ENCODE measurements at places on chromosomes 7 and 10.

GRCh38 chr10:100742076-100742771, 3.2 kb upstream of the PAX2 start:
- no peak for DNase-seq

DNA sequence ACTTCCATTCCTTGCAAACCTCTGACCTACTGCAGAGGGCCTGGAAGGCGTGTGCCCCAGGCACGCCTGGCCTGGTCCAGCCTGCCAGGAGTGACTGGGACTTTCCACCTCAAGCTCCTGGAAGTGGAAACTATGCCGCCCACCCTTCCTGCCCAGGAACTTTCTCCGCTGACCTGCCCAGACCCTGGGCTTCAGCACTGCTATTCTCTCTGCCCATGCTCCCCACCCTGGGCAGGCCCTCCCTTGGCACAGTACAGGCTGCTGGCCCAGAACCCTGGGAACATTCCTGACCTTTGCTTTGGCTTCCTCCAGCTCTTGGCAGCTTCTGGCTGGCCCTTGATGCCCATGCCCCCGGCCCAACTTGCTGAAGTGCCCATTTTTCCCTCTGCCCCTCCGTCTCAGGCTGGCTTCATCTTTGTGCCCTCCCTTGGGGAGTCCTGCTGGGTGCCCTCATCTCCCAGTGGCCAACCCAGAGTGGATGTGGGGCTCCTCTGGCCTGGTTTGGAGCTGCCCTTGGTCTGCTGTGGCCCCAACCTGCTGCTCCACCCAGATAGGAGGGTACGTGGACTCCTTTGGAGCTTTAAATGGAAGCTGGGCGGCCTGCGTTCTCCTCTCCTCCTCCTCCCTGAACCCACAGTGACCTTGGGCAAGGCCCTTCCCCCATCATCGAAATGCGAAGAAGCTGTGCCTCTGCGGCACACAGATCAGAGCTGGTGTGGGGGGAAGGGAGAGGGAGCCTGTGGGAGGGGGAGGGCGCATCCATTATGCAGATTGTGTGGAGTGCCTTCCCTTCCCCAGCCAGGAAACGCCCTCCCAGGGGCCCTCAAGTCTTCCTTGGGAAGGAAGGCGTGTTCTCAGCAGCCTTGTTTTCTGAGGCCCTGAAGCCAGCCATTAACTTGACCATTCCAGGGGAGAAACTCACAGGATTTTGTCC, 3.4 kb downstream of the MMRN2 start:
- DNase-seq = no peak

GRCh38 chr10:619710-620109, 69.8 kb downstream of the DIP2C start:
- no peak for DNase-seq

GRCh38 chr10:129642427-129642826, 175.4 kb downstream of the MGMT start:
- DNase-seq = no peak

DNA sequence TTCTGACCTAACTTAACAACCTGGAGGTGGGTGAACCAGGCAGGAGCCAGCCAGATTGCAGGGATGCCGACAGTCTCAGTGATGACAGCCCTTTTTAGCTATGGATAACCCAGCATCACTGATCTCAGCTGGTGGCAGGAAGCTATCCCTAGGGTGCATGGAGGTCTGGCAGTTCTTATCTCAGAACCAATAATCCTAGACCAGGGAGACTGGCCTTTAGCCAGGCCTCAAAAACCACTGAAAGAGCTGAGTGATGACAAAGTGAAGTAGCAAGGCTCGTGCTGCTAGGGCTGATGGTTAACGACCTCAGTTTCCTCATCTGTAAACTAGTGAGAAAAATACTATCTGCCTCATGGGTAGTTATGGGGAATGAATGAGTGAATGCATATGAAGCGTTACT, 112.5 kb downstream of the RALA start:
- DNase-seq = no peak

DNA sequence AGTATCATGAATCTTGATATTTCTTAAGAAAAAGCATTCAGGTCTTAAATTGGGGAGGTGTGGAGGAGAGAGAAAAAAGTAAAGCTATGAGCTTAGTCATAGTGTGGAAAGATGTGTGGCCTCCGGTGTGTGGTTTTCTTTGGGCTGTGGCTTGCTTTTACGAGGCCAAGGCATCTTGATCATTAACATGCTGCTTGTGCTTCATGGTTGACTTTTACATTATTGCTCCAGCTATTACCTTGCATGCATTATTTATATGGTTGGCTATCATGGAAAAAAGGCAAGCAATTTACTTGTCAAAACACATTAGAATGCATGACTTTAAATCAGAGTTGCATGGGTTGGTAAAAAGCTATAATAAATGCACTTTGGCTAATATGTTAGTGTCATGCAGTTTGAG, 300.7 kb upstream of the ADARB2 start:
- no peak for DNase-seq

GRCh38 chr10:69319841-69320316, 41.6 kb downstream of the HK1 start:
- no peak for DNase-seq

DNA sequence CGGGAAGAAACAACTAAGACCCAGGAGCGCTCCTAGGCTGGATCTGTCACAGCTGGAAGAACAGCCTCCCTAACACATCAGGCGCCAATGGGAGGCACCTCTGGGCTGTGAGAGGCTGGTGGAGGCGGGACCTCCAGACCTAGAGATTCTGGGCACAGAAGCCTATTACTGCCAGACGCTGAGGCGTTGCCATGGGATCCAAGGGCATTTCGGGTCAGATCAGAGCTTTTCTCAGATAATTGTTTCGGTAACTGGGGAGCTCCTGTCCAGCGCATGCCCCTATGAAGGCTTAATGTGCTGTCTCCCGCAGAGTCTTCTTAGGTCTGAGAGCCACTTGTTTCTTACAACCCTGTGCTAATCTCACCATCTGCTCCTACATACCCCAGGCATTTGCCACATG, 339.2 kb downstream of the ZNF716 start:
- no peak for DNase-seq

GRCh38 chr7:55211726-55212125, 153.4 kb upstream of the LANCL2 start:
- DNase-seq = no peak

GRCh38 chr7:23852135-23852534, 142.1 kb downstream of the STK31 start:
- no peak for DNase-seq

DNA sequence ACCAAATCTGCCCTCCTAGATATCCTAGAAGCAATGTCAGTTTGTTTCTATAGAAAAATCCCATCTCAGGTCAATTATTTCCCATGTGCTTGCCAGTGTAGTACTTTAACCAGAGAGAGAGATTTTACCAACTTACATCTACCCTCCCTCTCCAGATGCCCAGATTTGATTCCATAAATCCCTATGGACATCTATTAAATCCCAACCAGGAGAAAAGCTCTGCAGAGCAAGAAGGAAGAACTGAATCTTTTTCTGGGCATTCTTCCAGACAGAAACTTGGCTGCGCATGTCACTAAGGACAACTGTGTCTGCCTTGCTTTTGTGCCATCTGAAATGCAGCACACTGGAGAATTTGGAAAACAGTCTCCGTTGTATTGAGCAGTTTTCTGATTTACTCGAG, 597.6 kb downstream of the SORCS1 start:
- no peak for DNase-seq

DNA sequence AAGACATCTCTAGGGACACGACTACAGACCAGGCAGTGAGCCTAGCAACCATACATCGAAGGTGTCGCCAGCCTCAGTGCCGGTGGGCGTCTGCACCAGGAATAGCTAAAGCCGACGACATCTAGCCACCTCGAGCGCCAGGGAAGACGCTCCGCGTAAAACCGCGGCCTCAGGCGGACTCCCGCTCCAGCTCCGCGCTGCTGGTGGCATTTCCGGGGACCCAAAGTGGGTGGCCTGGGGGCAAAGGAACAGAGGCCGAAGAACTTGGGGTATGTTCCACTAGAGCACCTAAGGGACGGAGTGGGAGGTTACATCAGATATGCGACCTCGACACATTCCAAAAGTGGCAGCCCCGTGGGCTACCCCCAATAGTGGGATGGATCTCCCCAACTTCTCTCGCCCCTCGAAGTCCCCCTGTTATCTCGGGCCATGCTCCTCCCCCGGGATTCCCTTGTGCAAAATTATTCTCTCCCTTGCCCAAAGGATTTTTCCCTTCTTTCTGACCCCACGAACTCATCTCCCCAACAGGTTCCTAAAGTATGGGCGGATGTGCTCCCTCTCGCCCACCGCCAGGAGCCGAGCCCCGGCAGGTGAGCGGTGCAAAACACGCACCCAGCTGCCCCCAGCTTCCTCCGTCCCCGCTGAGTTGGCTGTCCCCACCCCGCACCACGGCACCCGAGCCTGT, 1.2 kb downstream of the KCNMA1 start:
- DNase-seq = no peak

DNA sequence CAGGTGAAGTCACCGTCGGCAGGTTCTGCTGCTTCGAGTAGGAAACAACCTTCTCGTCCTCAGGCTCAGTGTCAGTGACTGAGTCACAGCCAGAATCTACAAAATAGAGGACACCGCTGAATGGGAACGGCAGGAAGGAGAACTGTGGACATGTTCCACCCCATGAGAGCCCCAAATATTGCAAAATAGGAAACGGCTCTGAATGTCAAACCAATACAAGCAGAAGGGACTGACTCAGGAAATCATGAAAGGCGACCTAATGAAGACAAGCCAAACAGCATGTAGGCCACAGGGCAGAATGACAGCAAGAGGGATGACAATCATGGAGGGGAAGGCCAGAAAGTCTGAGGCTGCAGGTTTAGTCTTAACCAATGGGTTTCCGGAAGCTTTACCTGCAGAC, 63.5 kb downstream of the PIK3AP1 start:
- no peak for DNase-seq

DNA sequence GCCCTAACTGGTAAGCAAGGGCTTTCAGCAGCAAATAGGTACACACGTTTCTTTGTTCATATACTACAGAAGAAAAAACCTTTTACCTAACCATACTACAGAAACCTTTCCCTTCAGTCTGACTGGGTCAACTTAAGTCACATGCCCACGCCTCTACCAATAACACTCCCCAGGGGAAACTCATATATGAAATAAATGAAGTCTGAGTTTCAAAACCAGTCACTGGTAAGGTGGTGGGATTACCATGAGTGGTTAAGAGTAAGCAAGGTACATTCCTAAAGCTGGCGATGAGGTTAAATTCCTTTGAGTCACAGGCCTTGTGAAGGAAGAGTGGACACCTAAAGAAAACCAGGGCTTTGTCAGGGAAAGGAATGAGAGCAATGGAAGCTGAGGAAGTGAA, 21.4 kb upstream of the KIF20B start:
- DNase-seq = no peak

- no peak for DNase-seq
These were observed 24.4 kb downstream of the CACNA2D1 start for GRCh38 chr7:82419200-82419599.

GRCh38 chr7:41163991-41164390, 538.9 kb downstream of the INHBA start:
- DNase-seq = no peak

- no peak for DNase-seq
These were observed 18.0 kb downstream of the CHST15 start for GRCh38 chr10:124075231-124075955.

- no peak for DNase-seq
These were observed 283.5 kb downstream of the PLXNA4 start for GRCh38 chr7:132292803-132293202.

All from stimulated activated CD4-positive, alpha-beta T cell treated with anti-CD3 and anti-CD28 coated beads, Interleukin-15, amount 100 ng/mL, for 1 hour (primary cell).